Dermis blood vessel endothelial cell (primary cell): ENCODE measurements at places on chromosomes 12 and 14. TPM values are rescaled to one million over a fixed set of nuclear protein-coding genes. Genes with fewer than 3 reads are reported as not detected.

GRCh38 chr14:21991130-21991529, 317.5 kb upstream of the OR4E1 start:
- DNase-seq = no peak

DNA sequence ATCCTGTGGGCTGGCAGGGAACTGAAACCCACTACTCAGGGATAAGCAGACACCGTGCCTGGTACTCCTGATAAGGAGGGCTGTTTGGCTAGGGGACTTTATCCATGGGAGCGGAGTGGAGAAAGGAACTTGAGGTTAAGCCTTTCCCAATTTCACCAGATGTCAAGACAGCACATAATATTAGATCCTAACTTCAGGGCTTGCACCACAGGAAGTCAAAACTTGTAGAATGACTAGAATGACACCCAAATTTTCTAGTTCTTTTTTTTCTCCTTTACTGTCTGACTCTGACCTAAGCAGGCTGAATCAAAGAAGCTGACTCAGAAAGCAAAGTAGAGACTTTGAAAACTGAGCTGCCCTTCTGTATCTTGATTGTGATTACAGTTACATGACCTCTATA, 7.1 kb upstream of the CGRRF1 start:
- DNase-seq = no peak

DPPA3 gene
- total RNA-seq = not detected in 2 replicates

METTL25 gene
- total RNA-seq = 7.7 and 14.6 TPM in 2 replicates

DNA sequence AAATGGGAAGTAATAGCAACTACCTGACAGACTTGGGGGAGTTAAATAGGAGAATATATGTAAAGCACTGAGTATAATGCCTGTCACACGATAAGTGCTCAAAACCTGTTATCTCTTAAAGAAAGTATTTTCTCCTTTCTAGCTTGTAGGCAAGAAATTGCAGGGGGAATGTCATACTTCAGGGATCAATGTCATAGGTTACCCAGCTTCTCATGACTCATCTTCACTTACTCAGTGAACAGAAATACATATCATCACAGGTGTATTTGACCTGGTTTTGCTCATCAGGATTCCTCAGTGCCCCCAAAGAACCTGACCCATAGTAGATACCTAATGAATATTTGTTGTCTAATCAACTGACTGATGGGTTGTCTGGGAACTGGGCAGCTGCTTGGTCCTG, 285.0 kb upstream of the ATP2B1 start:
- no peak for DNase-seq
